ENCODE measurements at places on chromosomes 11 and 22. TPM values are rescaled to one million over a fixed set of nuclear protein-coding genes. Genes with fewer than 3 reads are reported as not detected.

DNA sequence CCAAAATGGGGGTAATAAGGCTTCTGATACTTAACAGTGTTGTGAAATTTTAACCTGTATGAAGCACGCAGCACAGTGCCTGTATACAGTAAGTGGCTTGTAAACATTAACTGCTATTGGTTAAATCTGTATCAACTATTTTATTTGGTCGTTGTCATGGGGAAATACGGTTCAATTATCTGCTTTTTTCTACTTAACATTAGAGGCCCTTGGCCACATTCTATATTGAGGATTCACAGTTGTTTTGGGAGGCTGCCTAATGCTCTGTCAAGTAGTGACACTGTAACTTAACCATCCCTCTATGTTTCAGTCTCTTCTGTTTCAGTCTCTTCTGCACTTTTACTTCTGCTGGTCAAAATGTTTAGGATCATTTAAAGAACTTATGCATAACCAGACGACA, 95.6 kb downstream of the LDLRAD3 start:
- DNase-seq, result no peak

GRCh38 chr11:32451808-32452207, 16.5 kb upstream of the WT1 start:
- no peak for DNase-seq

GRCh38 chr11:132504501-132505041, 1027.7 kb downstream of the OPCML start:
- DNase-seq, result no peak

DNA sequence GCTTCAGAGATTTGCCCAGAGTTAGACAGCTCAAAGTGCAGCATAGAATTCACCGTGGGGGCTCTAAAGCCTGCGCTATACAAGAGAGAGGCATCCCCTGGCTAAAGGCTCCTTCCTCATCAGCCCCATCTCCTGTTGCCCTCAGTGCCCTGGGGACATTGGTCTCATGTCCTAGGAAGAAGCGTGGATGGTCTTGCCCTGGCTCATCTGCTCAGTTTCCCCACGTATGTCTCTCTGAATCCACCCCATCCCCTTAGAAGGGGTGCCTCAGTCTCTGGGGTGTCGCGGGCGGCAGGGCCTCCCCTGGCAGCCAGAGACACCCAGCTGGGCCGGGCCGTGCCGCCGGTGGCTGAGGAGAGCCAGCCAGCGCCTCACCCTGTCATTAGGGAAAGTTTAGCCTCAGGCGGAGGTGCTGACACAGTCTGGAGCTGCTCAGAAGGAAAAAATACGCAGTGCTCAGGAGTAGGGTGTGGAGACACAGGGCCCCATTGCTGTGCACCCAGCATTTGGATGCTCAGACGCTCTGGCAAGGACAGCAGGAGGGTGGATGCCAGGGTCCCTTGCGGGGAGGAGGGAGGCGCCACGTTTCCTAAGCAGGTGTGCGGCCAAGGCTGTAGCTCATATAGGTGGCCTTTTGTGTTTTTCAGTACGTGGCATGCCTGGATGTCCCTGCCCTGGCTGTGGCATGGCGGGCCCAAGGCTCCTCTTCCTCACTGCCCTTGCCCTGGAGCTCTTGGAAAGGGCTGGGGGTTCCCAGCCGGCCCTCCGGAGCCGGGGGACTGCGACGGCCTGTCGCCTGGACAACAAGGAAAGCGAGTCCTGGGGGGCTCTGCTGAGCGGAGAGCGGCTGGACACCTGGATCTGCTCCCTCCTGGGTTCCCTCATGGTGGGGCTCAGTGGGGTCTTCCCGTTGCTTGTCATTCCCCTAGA, 1.3 kb downstream of the SLC39A13 start:
- DNase-seq, result no peak

DNA sequence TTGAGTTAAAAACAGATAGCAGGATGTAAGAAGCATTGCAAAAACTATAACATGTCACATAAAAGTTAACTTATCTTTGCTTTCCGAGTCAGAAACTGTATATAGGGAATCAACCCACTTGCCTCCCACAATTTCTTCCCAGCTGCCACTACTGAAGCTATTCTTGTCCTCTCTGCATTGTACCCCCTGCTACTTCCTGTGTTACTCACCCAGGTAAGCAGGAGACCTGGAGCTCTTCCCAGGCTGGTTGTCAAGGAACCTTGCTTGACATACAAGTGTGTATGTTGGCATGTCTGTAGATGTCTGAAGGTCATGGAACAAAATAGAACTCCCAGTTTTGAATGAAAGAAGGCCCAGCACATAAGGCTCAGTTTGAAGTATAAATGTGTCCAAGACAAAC, 74.3 kb upstream of the LRRC4C start:
- no peak for DNase-seq

DNA sequence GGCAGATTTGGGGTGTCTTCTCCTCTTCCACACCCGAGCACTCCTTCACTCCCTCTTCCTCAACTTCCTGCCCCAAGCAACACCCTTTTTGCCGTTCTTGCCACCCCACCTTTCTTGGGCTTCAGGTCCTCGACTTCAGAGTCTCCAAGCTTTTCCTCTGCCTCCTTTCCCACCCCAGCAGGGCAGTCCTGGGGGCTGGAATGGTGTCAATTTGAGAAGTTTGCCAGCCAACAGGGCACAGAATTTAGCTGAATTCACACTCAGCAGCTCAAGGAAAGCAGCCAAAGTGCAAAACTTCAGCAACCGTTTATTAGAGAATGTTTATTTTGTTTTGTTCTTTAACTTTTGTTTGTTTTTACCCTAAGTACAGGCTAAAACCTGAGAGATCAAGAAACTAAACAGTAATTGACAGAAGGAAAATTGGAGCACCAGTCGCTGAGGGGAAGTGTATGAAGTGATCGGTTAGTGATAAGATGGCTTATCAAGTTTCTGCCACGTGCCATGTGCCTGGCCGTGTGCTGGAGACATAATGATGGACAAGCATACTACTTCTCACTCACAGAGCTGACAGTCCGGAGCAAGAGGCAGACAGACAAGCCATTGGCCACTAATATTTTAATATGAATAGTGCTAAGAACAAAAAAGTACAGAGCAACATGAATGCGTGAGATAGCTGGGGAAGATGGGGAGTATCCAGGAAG, 44.4 kb downstream of the AHNAK start:
- DNase-seq, result no peak

GRCh38 chr11:23866641-23867040, 630.2 kb upstream of the LUZP2 start:
- no peak for DNase-seq

GRCh38 chr22:16804882-16805281, 20.3 kb downstream of the XKR3 start:
- no peak for DNase-seq

DNA sequence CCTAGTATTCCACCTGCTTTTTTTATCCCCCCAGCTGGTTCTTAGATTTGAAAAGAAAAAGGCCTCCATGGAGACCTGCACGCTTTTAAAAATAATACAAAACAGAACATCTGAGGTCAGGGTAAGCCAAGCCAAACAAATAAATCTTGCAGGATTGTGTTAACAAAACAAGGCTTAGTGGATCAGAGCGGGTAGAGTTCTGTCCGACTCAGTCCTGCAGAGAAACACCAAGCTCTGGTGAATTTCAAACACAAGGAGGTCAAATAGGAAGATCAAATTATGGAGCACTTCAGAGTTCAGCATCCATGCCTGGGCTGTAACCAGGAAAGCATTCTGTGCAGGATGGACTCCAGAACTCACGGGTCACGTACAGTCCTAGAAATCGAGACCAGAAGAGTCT, 86.9 kb downstream of the SYN3 start:
- DNase-seq, result no peak

DNA sequence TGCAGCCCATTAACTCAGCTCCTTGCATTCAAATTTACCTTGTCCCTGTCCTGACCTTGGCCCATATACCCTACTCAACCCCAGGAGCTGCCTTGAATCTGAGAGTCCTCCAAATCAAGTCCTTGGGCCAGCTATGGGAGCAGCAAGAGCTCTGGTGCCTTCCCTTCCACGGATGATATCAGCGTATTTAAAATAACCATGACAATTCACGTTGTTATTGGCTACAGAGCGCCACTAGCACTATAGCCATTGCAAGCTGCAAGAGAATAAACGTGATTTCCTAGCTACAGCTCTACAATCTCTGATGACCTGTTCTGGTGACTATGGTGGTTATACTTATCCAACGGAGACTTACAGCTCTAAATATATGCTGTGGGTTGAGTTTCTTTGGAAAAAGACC, 357.8 kb downstream of the LARGE1 start:
- no peak for DNase-seq

- DNase-seq, result no peak
Measured at GRCh38 chr11:2537010-2537705, 92.3 kb downstream of the KCNQ1 start.

DNA sequence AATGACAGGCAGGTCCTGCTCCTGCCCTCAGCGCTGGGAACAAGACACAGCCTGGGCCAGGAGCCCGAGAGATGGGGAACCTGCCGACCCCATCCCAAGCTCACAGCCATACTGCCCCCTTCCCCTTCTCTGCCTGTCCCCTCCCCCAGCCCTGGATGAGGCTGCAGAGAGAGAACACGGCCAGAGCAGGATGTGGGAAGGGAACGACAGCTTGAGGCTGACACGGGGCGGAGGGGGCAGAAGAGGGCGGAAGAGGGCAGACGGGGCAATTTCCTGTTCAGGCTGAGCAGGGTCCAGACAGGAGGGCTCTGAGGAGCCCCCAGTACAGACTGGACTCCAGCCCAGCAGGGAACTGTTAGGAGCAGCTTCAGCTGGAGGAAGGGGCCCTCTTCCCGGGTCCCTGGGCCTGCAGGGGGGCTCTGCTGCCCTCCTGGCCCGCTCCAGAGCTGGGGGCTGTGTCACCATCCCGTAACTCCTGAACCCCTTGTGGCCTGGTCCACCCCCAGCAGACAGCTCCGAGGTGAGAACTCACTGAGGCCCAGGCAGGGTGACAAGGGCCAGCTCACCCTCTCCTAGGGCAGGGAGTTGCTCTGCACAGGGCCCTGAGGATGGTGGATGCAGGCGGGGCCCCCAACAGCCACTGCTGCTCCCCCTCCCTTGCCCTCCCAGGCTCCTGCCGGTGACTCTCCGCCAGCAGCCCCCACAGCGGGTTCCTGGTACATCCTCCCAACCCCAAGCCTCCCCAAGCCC, 5.7 kb downstream of the CTSD start:
- no peak for DNase-seq

GRCh38 chr11:123469089-123469488, 39.0 kb downstream of the GRAMD1B start:
- no peak for DNase-seq

GRCh38 chr11:26027887-26028286, 304.0 kb upstream of the ANO3 start:
- no peak for DNase-seq

- DNase-seq, result no peak
Measured at GRCh38 chr11:120102864-120103122, 35.1 kb downstream of the TRIM29 start.

DNA sequence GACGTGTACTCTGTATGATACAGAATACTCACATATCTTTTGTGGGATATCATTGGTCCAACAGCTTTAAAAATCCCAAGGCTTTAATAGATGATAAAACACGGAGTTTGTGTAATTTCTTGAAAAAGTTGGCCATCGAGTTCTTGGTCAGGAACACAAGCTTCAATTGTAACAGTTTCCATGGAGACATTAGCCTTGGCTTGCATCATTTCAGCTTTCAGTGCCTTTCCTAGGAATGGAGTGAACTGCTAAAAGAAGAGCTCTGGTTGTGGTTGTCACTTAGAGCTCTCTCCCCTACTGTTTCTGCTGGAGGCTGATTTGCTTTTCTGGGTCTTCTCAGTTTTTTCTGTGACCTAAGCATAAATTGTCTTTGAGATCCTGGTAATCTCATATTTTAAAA, 14.2 kb downstream of the BMAL1 start:
- DNase-seq, result no peak

DNA sequence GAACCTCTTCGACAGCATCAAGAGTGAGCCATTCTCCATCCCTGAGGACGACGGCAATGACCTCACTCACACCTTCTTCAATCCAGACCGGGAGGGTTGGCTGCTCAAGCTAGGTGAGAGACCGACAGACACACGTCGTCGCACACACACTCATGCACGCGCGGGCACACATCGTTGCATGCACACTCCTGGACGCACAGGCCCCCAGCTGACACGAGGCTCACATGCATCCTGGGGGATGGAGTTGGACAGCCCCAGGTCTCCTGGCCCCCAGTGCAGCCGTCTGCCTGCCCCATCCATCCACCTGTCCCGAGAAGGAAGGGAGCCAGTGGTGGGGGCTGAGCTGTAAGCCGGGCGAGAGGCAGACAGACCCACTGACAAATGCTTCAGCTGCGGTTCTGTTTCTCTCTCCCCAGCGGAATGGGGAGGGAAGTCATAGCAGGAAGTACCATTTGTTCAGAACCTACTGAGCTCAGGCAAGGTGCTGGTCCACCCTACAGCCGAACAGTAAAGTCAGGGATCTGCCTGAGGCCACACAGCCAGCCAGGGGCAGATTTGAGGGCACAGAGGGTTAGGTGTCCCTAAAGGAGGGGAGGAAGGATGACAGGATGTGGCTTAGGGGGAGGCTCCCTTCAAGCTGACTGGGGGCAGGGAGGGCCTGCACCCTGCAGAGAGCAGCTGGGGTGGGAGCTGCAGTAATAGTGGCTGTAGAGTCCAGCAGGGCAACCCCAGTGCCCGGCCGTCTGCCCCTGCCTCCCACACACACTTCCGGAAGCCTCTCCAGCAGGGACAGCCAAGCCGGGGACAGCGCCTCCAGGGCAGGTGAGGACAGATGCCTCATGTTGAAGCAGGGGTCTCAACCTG, 27.1 kb downstream of the CYTH4 start:
- DNase-seq, result no peak

DNA sequence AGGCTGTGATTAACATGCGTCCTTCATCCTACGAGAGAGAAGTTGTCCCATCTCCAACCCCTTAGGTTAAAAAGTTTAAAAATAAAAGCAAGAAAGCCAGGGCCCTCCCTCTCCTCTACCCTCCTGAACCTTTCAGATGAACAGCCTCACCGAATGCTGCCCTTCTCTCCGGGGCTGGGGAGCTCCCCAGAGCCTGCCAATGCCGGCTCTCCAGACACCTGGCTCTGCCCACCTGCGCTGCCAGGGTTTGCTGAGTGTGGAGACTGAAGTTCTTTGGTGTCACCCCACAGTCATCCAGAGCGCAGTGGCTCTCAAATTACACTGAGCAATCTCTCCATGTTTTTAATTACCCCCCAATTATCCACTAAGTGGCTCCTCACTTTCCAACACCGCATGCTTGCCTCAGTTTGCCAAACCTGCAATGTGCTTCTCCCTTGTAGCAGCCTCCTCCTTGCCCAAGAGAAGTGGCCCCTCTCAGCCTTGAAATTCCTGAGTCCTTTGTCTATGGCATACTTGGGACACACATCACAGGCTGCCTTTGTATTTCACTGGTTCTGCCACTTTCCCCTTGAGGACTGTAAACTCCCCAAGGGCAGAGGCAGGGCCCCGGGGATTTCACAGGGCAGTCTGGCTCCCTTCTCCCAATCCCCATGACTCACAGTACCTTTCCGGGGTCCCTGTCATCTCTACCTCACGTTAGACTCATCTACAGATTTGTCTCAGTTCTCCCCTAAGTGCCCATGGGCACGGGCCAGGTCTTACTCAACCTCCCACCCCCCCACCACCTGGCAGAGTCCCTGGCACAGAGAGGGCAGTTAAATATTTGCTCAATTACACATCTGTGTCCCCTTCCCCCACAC, 2.0 kb downstream of the MYH9 start:
- DNase-seq, result no peak

TRIM49D2 gene
- total RNA-seq, result not detected

FKBP2 gene
- 33.7 TPM for total RNA-seq

TCIRG1 gene
- total RNA-seq, result 10.2 TPM

HBB gene
- total RNA-seq, result not detected

EMID1 gene
- total RNA-seq, result 9.0 TPM

GPHA2 gene
- total RNA-seq, result not detected

OR52L1 gene
- total RNA-seq, result not detected

CREB3L1 gene
- total RNA-seq, result 0.75 TPM

CEND1 gene
- 1.2 TPM for total RNA-seq

OR52I1 gene
- not detected for total RNA-seq

ANGPTL5 gene
- total RNA-seq, result not detected
